Activated naive CD8-positive, alpha-beta T cell treated with anti-CD3 and anti-CD28 coated beads for 36 hours (primary cell): ENCODE measurements at places on chromosomes 2 and 18. TPM values are rescaled to one million over a fixed set of nuclear protein-coding genes. Genes with fewer than 3 reads are reported as not detected.

Gene UGT1A6
- total RNA-seq: not detected

Gene BCL11A
- 1.8 TPM for total RNA-seq

Gene VWA3B
- not detected for total RNA-seq

Gene UGGT1
- total RNA-seq: 50.1 TPM

Gene SERPINB13
- total RNA-seq: not detected

GRCh38 chr18:10751653-10752052 lies 225.8 kb downstream of the NAPG start:
- no peaks in the 10 kb centered on the region for H3K36me3 ChIP-seq
- no peak overlapping the region for H3K27ac ChIP-seq
- H3K4me3 ChIP-seq: no peak overlapping the region
- H3K4me1 ChIP-seq: no peaks in the 10 kb centered on the region
- no peak for DNase-seq
- no peaks in the 10 kb centered on the region for H3K27me3 ChIP-seq

- peaks cover 16% of the 10 kb centered on the region for H3K4me1 ChIP-seq
- H3K4me3 ChIP-seq: no peak overlapping the region
- DNase-seq: peak; percentile 36
- H3K36me3 ChIP-seq: peaks cover 2% of the 10 kb centered on the region
- peak overlapping the region; percentile 49 for H3K27ac ChIP-seq
- H3K27me3 ChIP-seq: peaks cover 14% of the 10 kb centered on the region
These were observed 19.9 kb upstream of the BCL2L11 start for GRCh38 chr2:111100765-111101162.

DNA sequence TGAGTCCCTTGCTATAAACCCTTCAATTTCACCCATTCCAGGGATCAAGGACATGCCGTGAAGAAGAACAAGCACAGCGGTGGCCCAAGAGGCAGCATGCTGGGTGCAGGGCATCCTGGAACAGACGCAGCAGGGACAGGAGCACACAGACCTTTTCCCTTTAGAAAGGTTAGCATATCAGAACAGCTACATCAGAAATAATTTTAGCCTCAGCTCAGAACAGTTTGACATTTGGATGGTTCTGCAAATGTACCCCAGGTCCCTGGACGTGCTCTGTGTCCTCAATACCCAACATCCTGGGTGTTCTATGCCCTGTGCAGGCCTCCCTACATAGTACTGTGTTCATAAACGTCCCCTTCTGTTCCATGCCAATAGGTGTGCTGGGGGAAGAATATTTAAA lies 80.4 kb downstream of the MYOM1 start:
- no peak for DNase-seq
- H3K27ac ChIP-seq: no peak overlapping the region
- H3K4me3 ChIP-seq: no peak overlapping the region

DNA sequence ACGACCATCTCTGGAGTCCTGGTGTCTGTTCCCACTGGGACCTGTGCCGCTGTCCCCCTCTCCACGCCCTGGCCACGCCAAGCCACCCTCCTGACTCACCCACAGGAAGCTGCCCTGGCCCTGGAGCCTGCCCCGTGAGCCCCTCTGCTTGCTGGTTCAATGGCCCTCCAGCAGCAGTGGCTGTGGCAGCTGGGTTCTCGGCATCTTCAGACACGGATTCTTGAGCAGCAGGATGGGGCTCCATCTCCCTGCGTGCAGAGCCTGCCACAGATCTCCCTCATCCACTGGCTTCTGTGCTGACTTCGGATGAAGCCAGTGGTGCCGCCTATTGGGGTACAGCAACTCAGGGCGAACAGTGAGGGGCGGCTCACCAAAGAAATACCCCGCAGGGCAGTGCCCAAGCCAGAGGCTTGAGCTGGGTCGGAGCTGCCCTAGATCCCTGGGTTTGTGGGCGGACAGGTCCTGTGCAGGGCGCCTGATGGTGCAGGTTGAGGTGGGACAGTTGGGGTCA lies 14.0 kb downstream of the CAPN10 start:
- H3K36me3 ChIP-seq: no peaks in the 10 kb centered on the region
- H3K27me3 ChIP-seq: no peaks in the 10 kb centered on the region
- H3K4me1 ChIP-seq: no peaks in the 10 kb centered on the region
- H3K27ac ChIP-seq: no peak overlapping the region

DNA sequence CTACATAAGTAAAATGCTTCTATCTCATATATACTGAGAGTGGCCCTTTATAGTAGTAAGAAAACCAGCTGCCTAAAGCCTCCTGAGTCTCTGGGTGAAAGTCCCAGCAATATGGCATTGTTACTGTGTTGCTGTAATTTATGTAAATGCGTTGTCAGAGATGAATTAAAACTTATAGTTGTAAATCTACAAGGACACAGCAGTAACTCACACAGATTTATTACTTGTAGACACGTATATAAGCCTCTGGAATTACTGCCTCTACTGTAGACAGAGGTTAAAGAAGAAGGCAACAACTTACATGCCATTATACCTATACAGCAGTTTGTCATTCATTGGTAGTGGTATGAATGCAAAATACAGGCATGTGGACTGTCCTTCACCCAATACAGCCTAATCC lies 169.1 kb upstream of the BOD1L2 start:
- no peak for DNase-seq
- no peak overlapping the region for H3K4me3 ChIP-seq
- H3K27me3 ChIP-seq: no peaks in the 10 kb centered on the region

DNA sequence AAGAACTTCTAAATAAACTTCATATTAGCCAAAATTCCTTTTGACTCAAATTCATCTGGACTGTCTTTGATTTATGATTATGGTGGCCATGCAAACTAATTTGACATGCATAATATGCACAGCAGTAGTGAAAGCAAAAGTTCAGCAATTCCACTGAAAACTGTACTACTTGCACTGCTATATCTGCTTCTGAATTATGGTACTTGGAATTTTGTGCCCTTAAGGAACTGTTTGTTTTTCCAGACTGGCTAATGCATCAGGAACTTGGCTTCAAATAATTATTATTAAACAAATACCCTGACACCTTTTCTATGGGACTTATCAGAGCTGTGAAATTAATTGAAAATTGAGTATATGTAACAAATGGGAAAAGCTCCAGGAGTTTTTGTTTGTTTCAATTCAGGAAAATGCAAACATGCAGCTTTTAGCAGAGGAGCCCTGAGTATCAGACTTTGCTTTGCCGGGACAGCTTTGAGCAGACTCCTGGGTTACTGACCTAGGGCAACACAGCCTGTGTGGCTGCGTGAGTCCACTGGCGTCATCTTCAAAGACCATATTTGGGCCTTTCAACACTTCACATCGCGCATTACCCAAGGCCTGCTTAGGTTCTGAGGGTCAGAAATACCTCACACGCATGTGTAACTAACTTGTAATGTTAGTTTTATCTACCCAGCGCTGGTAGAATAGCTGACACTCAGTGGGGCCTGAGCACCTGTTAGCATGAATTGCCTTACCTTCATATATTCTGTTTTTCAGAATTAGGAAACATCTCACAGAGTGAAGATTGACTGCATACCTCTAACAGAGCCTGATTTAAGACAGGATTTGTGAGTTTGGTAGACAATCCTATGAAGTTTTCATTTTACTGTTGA lies 35.4 kb downstream of the CFAP221 start:
- no peak overlapping the region for H3K27ac ChIP-seq
- peaks cover 11% of the 10 kb centered on the region for H3K27me3 ChIP-seq
- H3K36me3 ChIP-seq: no peaks in the 10 kb centered on the region
- H3K4me3 ChIP-seq: no peak overlapping the region
- no peaks in the 10 kb centered on the region for H3K4me1 ChIP-seq

DNA sequence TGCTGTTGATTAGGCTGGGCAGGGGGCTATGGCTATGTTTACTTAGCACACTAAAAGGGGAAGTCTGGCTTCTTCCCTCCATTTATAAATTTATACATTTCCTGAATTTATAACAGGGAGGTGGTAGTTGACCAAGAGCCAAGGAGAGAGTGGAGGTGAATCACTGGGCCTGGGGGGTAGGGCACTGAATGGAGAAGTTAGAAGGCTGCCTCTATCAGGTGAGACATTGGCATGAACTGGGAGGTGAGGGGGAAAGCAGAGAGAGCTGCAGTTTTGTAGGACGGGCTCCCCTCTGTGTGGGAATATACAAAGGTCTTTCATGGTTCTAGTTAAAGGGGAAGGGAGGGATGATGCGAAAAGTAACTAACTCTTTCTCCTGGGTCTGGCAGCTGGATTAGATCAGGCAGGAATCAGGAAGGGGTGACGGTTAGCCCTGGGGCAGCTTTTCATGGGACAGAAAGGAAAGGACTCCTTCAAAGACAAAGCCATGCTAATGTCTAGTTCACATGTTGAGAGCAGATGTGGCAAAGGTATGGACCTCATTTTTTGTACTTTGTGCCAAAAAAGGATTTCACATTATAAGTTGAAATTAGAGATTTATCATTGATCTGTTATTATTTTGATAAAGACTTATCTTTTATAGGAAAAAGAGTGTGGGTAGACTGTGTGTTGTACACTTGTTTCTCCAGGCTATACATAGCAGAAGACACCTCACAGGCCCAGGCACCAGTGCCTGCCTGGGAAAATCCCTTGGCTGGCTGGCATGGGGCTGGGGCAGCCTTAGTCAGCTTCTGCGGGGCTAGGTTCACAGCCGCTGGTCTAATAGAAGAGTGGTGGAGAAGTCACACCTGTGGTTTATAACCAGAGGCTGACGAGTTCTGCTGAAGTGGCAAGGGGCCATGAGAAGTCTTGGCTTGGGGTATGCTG lies 158.7 kb downstream of the CLIP4 start:
- no peak overlapping the region for H3K4me3 ChIP-seq
- H3K4me1 ChIP-seq: no peaks in the 10 kb centered on the region
- peaks cover 13% of the 10 kb centered on the region for H3K27me3 ChIP-seq
- no peak for DNase-seq
- no peaks in the 10 kb centered on the region for H3K36me3 ChIP-seq

- H3K27me3 ChIP-seq: no peaks in the 10 kb centered on the region
- no peaks in the 10 kb centered on the region for H3K36me3 ChIP-seq
- no peak for DNase-seq
- H3K4me3 ChIP-seq: no peak overlapping the region
- no peak overlapping the region for H3K27ac ChIP-seq
- H3K4me1 ChIP-seq: no peaks in the 10 kb centered on the region
These were observed 32.1 kb downstream of the PID1 start for GRCh38 chr2:229239021-229239420.

DNA sequence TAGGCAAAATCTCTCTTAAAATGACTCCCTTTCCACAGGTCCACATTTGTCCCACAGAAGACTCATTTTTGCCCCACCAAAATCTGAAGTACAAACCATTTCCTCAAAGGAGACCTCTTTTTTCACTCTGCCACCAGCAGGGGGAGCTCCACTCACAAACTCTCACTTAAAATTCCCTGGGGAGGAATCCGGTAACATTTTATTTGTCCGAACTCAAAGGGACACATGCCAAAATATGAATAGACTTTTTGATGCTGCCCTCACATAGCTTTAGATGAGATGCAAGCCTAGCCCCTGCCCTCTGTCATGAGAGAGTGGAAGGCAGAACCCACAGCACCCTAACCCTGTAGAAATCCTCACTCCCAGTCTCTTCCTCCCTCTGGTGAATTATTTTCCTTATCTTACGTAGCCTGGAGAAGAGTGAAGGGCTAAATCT lies 57.1 kb downstream of the RMDN2 start:
- peak; percentile 41 for DNase-seq
- no peaks in the 10 kb centered on the region for H3K27me3 ChIP-seq
- H3K36me3 ChIP-seq: peaks cover 3% of the 10 kb centered on the region
- H3K4me3 ChIP-seq: peak overlapping the region; percentile 15
- H3K27ac ChIP-seq: no peak overlapping the region

GRCh38 chr2:9679218-9679617 lies 48.4 kb upstream of the YWHAQ start:
- H3K36me3 ChIP-seq: no peaks in the 10 kb centered on the region
- H3K27ac ChIP-seq: no peak overlapping the region
- peaks cover 4% of the 10 kb centered on the region for H3K4me1 ChIP-seq
- DNase-seq: no peak

DNA sequence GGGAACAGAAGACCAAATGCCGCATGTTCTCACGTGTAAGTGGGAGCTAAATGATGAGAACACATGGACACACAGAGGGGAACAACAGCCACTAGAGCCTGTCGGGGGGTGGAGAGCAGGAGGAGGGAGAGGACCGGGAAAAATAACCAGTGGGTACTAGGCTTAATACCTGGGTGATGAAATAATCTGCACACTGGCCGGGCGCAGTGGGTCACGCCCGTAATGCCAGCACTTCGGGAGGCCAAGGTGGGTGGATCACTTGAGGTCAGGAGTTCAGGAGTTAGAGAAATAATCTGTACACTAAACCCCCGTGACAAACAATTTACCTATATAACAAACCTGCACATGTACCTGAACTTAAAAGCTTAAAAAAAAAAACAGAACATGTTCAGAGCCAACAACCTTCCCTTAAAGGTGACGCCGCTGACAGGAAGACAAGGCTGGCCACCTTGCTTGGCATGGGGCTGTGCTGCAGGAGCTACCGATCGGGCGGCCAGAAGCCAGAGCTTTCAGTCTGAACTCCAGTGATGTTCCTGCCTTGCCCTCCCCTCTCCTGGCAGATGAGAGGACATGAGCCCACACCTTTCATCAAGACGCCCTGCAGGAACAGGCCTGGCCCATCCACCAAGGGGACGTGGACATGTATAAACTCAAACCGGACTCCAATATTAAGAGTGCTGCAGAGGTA lies 11.2 kb downstream of the SLC66A2 start:
- H3K27ac ChIP-seq: no peak overlapping the region
- H3K4me3 ChIP-seq: no peak overlapping the region
- peaks cover 51% of the 10 kb centered on the region for H3K36me3 ChIP-seq
- no peak for DNase-seq
- H3K27me3 ChIP-seq: no peaks in the 10 kb centered on the region

DNA sequence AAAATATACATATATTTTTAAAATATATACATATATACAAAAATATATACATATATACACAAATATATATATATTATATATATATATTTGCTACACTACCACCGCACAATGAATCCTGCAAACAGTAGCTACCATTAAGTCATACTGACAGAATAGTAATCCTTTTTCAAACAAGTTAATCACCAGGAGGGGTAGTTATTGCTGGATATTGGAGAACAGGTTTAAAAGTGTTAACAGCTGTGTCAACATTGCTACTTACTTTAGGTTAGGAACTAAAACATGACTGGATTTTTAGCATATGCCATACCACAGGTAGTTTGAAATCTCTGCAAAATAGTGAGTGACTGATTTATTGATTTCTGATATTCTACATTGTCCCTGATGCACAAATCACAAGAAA lies 529.1 kb upstream of the CDH7 start:
- no peak overlapping the region for H3K27ac ChIP-seq
- no peak overlapping the region for H3K4me3 ChIP-seq
- no peaks in the 10 kb centered on the region for H3K36me3 ChIP-seq
- no peaks in the 10 kb centered on the region for H3K27me3 ChIP-seq
- no peaks in the 10 kb centered on the region for H3K4me1 ChIP-seq

GRCh38 chr2:114753145-114753544 lies 310.7 kb downstream of the DPP10 start:
- no peaks in the 10 kb centered on the region for H3K4me1 ChIP-seq
- no peak overlapping the region for H3K27ac ChIP-seq
- H3K4me3 ChIP-seq: no peak overlapping the region
- no peaks in the 10 kb centered on the region for H3K36me3 ChIP-seq
- DNase-seq: no peak

DNA sequence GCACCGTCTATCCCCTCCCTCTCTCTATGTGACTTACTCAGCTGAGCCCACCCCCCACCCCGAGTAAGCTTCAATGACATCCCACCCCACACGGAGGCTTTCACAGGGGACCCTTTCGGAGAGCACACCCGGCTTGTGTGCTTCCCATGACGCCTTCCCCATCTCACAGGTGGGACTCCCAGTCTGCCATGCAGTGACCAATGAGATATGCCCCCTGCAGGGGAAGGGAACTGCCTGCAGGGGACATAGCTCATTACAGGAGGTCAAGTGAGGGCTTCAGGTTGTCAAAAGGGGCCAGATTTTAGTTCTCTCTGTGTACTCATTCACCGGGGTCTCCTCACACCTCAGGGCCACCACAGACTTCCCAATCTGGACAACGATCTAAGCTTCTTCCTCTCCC lies 112.6 kb downstream of the GAREM1 start:
- H3K27me3 ChIP-seq: peaks cover 5% of the 10 kb centered on the region
- H3K36me3 ChIP-seq: no peaks in the 10 kb centered on the region
- DNase-seq: no peak
- H3K4me3 ChIP-seq: no peak overlapping the region
- H3K4me1 ChIP-seq: no peaks in the 10 kb centered on the region
